ENCODE measurements at places on chromosomes 12 and 14. TPM values are rescaled to one million over a fixed set of nuclear protein-coding genes. Genes with fewer than 3 reads are reported as not detected.

PLBD1 gene
- 0.59 TPM for total RNA-seq

MMP14 gene
- total RNA-seq, result 124 TPM

NRL gene
- total RNA-seq, result 1.9 TPM

IFNG gene
- not detected for total RNA-seq

MYH6 gene
- not detected for total RNA-seq
